ENCODE measurements at places on chromosomes 3 and 15. TPM values are rescaled to one million over a fixed set of nuclear protein-coding genes. Genes with fewer than 3 reads are reported as not detected.
A peak's percentile ranks its signal among the peaks of the same experiment; 100 is the strongest.

Gene PAQR9
- total RNA-seq = 2.2 TPM

Gene ITGB5
- 108 TPM for total RNA-seq

Gene JMJD7
- 18.3 TPM for total RNA-seq

Gene ITGA11
- total RNA-seq = not detected

Gene CCR9
- total RNA-seq = not detected

Gene C2CD4A
- total RNA-seq = not detected

Gene CCDC54
- total RNA-seq = not detected

DNA sequence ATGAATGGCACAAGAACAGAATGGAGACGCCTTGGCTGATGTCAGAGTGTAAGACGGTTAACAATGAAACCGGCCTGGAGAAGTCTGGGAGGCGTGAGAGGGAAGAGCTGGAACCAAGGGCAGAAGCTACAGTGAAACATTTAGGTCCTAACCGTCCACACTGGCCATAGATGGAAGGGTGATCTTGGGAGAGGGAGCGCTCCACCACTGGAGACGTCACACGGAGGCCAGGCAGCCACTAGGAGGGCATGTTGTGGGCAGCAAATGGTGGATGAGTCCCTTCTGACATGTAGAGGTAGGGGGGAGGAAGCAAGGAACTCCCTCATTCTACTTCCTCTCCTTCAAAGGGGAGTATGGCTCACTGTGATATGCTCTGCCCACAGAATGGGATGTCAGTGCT, 23.8 kb downstream of the FEM1B start:
- peaks cover 10% of the 10 kb centered on the region for H3K4me1 ChIP-seq
- no peak overlapping the region for H3K27ac ChIP-seq
- H3K36me3 ChIP-seq = no peaks in the 10 kb centered on the region
- H3K4me3 ChIP-seq = no peak overlapping the region
- no peak for DNase-seq

DNA sequence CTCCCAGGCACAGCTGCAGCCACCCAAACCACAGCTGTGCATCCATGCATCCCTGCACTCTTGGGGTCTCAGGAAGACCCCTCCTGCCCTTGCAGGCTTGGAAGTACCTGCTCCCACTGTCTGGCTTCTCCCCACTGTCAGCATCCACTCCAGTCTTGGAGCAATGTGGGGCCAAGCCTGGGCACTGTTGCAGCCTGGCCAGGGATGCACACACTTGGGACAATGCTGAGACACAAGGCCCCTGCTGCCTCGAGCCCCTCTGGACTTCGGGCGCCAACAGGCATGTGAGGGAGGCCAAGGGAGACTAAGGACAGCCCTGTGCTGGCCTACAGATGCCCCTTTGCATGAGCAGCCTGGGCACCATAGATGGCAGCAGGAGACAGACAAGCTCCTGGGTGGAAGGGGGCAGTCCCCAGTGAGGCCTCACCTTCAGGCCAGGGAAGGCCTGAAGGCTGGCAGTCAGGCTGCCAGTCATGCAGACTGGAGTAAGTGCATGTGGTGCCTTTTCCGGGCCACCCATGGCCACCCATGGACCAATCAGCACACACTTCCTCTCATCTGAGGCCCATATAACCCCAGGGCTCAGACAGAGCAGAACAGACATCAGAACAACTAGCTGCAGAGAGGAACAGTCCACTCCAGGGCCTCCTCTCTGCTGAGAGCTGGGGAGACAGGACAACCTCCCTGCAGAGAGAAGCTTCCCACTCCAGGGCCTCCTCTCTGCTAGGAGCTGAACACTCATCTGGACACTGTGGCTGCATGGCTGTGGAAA, 219.0 kb downstream of the VGLL3 start:
- no peak for DNase-seq
- H3K4me1 ChIP-seq = no peaks in the 10 kb centered on the region
- H3K36me3 ChIP-seq = no peaks in the 10 kb centered on the region
- H3K27me3 ChIP-seq = no peaks in the 10 kb centered on the region
- no peak overlapping the region for H3K4me3 ChIP-seq

DNA sequence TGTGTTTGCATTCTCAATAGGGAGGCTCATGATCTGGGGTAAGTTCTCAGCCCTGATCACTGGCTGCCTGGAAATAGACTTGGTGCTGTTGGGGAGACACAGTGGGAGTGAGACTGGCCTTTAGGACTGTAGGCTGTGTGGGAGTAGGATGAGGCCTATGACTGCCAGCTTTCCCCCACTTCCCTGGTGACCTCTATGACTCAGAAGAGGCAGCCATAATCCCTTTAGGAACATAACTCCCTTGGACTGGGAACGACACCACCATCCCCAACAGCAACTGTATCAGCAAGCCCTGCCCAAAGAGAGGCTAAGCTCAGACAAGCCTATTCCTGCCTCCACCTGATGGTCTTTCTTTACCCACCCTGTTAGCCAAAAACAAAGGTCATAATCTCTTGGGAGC, 91.3 kb downstream of the SUCNR1 start:
- H3K4me3 ChIP-seq = no peak overlapping the region
- H3K4me1 ChIP-seq = no peaks in the 10 kb centered on the region
- no peak overlapping the region for H3K27ac ChIP-seq

GRCh38 chr3:30511524-30512251, 94.7 kb upstream of the TGFBR2 start:
- no peak overlapping the region for H3K27ac ChIP-seq
- H3K27me3 ChIP-seq = no peaks in the 10 kb centered on the region
- no peaks in the 10 kb centered on the region for H3K4me1 ChIP-seq

DNA sequence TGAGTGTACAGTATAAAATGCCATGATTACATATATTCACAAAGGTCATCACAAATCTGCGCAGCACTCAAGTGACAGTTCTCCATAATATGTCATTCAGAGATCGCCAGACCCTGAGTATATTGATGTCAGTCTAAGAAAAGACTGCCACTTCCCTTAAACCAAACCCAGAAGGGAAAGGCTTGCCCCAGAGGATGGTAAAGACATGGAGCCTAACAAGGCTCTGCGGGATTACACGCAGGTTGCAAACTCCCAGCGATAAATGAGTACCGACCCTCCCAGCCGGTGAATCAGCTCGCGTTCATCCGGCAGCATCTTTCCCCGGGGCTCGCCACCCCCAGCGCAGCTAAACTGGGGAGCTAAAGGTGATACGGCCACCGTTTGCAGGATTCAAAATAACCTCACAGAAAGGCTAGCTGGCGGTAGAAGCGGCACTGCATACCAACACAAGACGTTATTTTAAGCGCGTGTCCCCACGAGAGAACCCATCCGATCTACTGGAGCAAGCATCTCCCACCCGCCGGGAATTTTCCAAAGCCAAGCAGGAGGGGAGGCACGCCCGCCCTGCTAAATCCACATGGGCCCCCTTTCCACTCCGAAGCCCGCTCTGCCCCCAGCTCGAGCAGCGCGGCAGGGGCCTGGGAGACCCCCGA, 643 bp downstream of the MYO5A start:
- H3K4me3 ChIP-seq = peak overlapping the region; percentile 98
- H3K27me3 ChIP-seq = peaks cover 53% of the 10 kb centered on the region
- no peaks in the 10 kb centered on the region for H3K36me3 ChIP-seq
- H3K4me1 ChIP-seq = peaks cover 11% of the 10 kb centered on the region

DNA sequence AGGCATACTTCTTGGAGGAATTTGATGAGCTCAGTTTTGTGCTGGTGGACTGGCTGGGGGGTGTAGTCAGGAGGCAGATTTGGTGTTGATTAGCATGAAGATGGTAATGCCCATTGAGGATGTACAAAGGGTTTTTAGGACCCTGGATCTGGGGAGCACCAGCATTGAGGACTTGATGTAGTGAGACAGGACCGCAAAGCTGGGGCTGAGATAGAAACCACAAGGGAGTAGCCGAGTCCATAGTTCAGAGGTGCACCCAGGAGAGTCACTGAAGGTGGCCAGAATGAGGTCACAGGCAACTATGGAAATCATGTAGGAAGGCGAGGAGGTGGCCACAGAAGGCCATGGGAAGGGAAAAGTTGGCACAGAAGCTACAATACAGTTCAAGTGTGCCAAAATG, 2.7 kb upstream of the CDC25A start:
- no peaks in the 10 kb centered on the region for H3K36me3 ChIP-seq
- H3K4me1 ChIP-seq = peaks cover 13% of the 10 kb centered on the region
- H3K27ac ChIP-seq = no peak overlapping the region
- DNase-seq = no peak

GRCh38 chr3:124845406-124845805, 41.8 kb downstream of the ITGB5 start:
- no peaks in the 10 kb centered on the region for H3K36me3 ChIP-seq
- H3K4me1 ChIP-seq = no peaks in the 10 kb centered on the region

GRCh38 chr3:69741032-69741767, 1.9 kb downstream of the MITF start:
- no peak overlapping the region for H3K4me3 ChIP-seq
- H3K27me3 ChIP-seq = peaks cover 67% of the 10 kb centered on the region
- no peaks in the 10 kb centered on the region for H3K36me3 ChIP-seq
- no peak for DNase-seq

DNA sequence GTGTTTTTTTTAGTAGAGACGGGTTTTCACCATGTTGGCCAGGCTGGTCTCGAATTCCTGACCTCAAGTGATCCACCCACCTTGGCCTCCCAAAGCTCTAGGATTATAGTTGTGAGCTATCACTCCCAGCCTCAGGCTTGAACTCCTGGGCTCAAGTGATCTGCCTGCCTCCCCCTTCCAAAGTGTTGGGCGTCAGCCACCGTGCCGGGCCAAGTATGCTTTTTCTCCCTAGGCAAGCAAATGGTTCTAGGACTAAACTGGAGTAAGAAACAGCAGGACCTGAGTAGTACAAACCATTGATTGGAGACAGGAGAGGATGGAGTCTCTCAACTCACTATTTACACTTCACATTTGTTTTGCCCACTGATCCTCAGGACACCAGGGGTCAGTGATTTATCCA, 4.6 kb upstream of the PTPN9 start:
- no peaks in the 10 kb centered on the region for H3K36me3 ChIP-seq
- H3K4me1 ChIP-seq = peaks cover 4% of the 10 kb centered on the region
- H3K27me3 ChIP-seq = no peaks in the 10 kb centered on the region

GRCh38 chr15:64048781-64049460, 2.6 kb upstream of the DAPK2 start:
- H3K27ac ChIP-seq = no peak overlapping the region
- DNase-seq = no peak
- H3K36me3 ChIP-seq = no peaks in the 10 kb centered on the region
- peaks cover 39% of the 10 kb centered on the region for H3K27me3 ChIP-seq
- no peak overlapping the region for H3K4me3 ChIP-seq

GRCh38 chr3:143286392-143287010, 166.9 kb downstream of the CHST2 start:
- H3K4me1 ChIP-seq = no peaks in the 10 kb centered on the region
- H3K4me3 ChIP-seq = no peak overlapping the region
- DNase-seq = peak; percentile 5
- no peaks in the 10 kb centered on the region for H3K27me3 ChIP-seq
- no peaks in the 10 kb centered on the region for H3K36me3 ChIP-seq

GRCh38 chr3:155497930-155498647, 204.6 kb upstream of the STRIT1 start:
- H3K27me3 ChIP-seq = no peaks in the 10 kb centered on the region
- no peak for DNase-seq
- peaks cover 7% of the 10 kb centered on the region for H3K4me1 ChIP-seq
- no peak overlapping the region for H3K27ac ChIP-seq

DNA sequence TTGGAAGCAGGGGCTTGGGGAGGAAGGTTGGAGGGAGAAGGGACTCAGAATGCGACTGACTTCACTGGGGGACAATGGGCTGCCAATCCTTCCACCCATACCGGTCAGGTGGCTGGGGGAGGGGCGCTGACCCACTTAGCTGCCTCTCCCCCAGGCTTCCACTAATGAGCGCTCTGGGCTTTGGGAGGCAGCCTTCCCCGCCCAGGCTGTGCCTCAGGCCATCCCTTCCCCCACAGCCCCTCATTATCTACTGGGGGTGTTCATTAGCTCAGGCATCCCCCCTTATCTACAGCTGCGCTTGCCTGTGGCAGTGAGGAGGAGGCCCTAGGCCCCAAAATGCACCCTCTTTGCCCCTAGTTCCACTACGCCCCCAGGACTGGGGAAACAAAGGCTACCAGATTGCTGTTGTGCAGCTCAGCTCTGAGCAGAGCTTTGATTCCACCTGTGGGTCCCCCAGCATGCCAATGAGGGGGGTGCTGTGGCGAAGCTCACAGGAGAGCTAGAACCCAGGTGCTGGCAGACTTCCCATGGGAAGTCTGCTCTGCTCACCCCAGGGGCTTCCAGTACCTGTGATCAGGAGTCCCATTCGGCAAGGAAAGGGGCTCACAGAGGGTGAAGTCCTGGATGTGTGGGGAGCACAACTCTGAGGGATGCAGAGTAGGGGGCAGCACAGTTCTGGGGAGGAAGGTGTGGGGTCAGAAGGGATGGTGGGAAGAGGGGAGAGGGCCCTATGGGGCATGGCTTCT, 29.4 kb upstream of the SEMA3F start:
- H3K4me3 ChIP-seq = no peak overlapping the region
- no peak overlapping the region for H3K27ac ChIP-seq
- no peaks in the 10 kb centered on the region for H3K36me3 ChIP-seq
- no peaks in the 10 kb centered on the region for H3K27me3 ChIP-seq
- peaks cover 36% of the 10 kb centered on the region for H3K4me1 ChIP-seq
- peak; percentile 51 for DNase-seq

- DNase-seq = peak; percentile 72
- peaks cover 36% of the 10 kb centered on the region for H3K4me1 ChIP-seq
- H3K4me3 ChIP-seq = peak overlapping the region; percentile 10
- H3K27ac ChIP-seq = no peak overlapping the region
- no peaks in the 10 kb centered on the region for H3K36me3 ChIP-seq
These were observed 23.0 kb downstream of the CP start for GRCh38 chr3:149198611-149199010.

DNA sequence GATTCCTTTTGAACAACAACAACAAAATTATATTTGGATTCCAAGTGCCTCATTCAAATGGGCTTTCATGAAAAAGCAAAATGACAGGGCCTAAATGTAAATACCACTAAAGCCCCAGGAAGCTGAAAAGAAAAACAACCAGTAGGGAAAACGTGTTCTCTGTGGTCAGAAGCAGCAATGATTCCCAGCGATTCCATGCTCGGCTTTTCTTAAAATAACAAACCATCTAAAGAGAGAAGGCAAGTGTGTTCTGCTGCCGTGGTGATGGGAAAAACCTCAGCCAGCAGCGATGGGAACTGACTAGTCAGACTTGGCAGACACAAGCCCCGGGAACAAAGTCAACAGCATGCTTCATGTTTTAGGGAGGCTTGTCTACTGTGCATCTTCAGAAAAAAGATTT, 153.6 kb downstream of the TNIK start:
- H3K27ac ChIP-seq = no peak overlapping the region
- no peak for DNase-seq

DNA sequence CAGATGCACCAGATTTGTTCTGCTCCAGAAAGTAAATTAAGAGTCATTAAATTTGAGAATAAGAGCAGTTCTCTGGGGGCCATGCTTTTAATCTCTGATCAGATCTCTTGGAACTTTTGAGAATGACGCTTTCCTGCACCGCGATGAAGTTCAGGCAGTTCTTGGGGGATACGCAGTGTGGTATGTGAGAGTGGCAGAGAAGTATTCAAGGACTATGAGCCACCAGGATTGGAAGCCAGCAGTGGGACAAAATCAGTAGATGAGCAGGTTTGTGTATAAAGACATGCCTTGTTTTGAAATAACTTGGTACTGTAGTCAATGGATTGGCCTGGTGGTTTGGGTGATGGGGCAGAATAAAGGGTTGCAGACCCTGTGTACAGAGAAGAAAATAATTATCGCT, 483.6 kb downstream of the ERC2 start:
- no peak overlapping the region for H3K27ac ChIP-seq
- no peak for DNase-seq
- H3K27me3 ChIP-seq = no peaks in the 10 kb centered on the region
- H3K4me3 ChIP-seq = no peak overlapping the region
- peaks cover 31% of the 10 kb centered on the region for H3K4me1 ChIP-seq

All from neural progenitor cell (in vitro differentiated cells).